Right ventricle myocardium inferior (tissue), 1 donor: ENCODE measurements at places on chromosomes 7 and 10. TPM values are rescaled to one million over a fixed set of nuclear protein-coding genes. Genes with fewer than 3 reads are reported as not detected.

TMEM225B gene
- not detected for total RNA-seq

PDGFA gene
- total RNA-seq = 37.2 TPM

GBX1 gene
- 2.4 TPM for total RNA-seq

PNLIPRP1 gene
- not detected for total RNA-seq

OIT3 gene
- not detected for total RNA-seq

ZNF488 gene
- not detected for total RNA-seq

PDZD7 gene
- 0.22 TPM for total RNA-seq

C10orf143 gene
- total RNA-seq = 1.4 TPM

LRRD1 gene
- not detected for total RNA-seq

SPDYE6 gene
- not detected for total RNA-seq

FRAT2 gene
- 9.1 TPM for total RNA-seq

LIPK gene
- not detected for total RNA-seq

FOXP2 gene
- total RNA-seq = 2.4 TPM

PAPOLB gene
- total RNA-seq = 0.08 TPM

GLI3 gene
- 3.9 TPM for total RNA-seq

HIPK2 gene
- 97.8 TPM for total RNA-seq

HHEX gene
- 2.6 TPM for total RNA-seq

TRIM50 gene
- 0.32 TPM for total RNA-seq

HMX3 gene
- not detected for total RNA-seq

CYP17A1 gene
- not detected for total RNA-seq

TCAF2 gene
- 0.38 TPM for total RNA-seq

ARMH3 gene
- 51.9 TPM for total RNA-seq

CCL24 gene
- total RNA-seq = not detected
